ENCODE measurements at places on chromosomes 7 and 10.

DNA sequence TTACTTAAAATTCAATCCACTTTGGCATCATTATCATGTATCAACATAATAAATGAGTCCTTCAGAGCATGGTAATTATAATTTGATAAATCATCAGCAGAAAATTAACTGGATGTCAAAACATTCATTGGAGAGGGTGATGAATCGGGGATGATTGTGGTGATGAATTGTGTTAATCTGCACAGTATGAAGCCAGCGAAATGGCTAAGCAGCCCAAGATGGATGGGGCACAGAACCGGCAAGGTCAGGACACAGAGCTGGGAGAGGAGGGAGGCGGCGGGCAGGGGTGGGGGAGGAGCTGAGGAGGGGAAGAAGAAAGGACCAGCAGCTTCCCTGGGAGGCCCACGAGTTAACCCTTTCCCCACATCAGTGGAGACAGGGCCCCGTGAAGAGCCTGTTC lies 536.1 kb downstream of the LRMDA start:
- no peak for DNase-seq

- DNase-seq: no peak
Observed at GRCh38 chr10:70891627-70892026, 3.3 kb upstream of the PCBD1 start.

GRCh38 chr10:69976795-69977546 lies 75.7 kb upstream of the MACROH2A2 start:
- no peak for DNase-seq

GRCh38 chr7:121901026-121901425 lies 28.1 kb downstream of the PTPRZ1 start:
- no peak for DNase-seq

GRCh38 chr7:100706672-100707311 lies 871 bp downstream of the POP7 start:
- DNase-seq: no peak

DNA sequence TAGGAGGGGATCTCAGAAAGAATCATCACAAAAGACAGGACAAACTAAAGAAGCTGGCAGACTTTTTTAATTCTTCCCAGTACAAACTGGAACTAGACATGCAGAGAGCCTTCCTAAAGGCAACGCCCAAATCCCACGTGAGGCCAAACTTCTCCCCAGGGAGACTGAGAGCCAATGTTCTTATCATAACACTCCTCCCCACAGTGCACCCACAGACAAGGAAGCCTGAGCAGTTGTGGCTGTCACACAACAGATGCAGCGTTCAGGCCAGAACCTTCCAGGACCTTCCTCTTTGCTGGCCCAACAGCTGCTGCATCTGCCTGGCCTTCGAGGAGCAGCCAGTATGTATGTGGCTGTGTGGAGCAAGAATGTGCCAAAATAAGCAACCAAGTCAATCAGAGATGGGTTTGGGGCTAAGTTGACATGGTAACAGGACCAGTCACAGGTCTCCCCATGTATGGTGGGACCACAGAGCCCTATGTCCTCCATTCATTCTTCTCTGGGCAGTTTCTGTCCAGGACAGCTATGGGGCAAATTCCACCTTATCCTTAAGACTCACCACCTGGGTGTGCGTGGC lies 34.9 kb downstream of the SRPK2 start:
- DNase-seq: no peak
